ENCODE measurements at places on chromosomes 4 and X.

GRCh38 chr4:182929296-182929695, 12.1 kb upstream of the DCTD start:
- DNase-seq, result no peak

- DNase-seq, result no peak
Measured at GRCh38 chr4:37467824-37468223, 218.4 kb downstream of the RELL1 start.

DNA sequence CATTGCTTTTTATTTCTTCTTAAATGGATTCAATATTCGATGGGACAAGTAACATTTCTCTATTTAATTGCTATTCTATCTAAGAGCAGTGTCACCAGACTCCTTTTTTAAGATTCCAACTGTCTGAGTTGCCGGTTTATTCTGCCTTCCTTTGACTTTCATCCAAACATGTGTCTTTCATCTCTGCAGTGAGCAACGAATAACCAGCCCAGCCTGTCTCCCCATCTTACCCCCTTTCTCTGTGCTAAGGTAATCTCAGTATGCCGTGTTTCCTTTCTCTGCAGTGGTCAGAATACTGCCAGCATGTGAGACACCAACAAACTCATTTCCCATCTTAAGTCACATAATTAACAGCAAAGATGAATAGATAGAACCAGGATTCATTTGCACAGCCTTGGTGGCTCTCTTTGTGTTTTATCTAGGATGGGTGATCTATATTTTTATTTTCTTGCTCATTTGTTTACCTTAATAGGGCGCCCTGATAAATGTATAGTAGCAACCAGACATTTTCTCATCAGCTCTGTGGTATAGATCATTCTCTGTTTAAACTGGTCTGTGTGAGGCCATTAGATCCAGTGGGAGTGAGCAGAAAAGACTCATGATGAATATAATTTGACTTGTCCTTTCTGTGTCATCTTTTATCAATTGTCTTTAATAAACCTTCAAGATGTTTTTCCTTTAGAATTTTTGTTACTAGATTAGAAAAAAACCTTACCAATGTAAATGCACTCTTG, 394.8 kb upstream of the IGFBP7 start:
- no peak for DNase-seq

- DNase-seq, result no peak
Measured at GRCh38 chr4:20022471-20022870, 229.2 kb upstream of the SLIT2 start.
